ENCODE measurements at places on chromosomes 7 and 10.

GRCh38 chr7:7789551-7789988, 71.2 kb upstream of the RPA3 start:
- H3K4me3 ChIP-seq = no peak overlapping the region
- no peaks in the 10 kb centered on the region for H3K27me3 ChIP-seq
- H3K36me3 ChIP-seq = peaks cover 15% of the 10 kb centered on the region

- H3K27me3 ChIP-seq = peaks cover 2% of the 10 kb centered on the region
- H3K4me1 ChIP-seq = peaks cover 4% of the 10 kb centered on the region
- H3K4me3 ChIP-seq = no peak overlapping the region
- no peaks in the 10 kb centered on the region for H3K36me3 ChIP-seq
- DNase-seq = no peak
- H3K27ac ChIP-seq = no peak overlapping the region
These were observed 8.5 kb downstream of the CLIP2 start for GRCh38 chr7:74297516-74298233.

- no peak for DNase-seq
- H3K4me3 ChIP-seq = no peak overlapping the region
- no peaks in the 10 kb centered on the region for H3K36me3 ChIP-seq
- peaks cover 45% of the 10 kb centered on the region for H3K27me3 ChIP-seq
- peaks cover 5% of the 10 kb centered on the region for H3K4me1 ChIP-seq
- H3K27ac ChIP-seq = no peak overlapping the region
These were observed 6.8 kb downstream of the FFAR4 start for GRCh38 chr10:93573051-93573909.

DNA sequence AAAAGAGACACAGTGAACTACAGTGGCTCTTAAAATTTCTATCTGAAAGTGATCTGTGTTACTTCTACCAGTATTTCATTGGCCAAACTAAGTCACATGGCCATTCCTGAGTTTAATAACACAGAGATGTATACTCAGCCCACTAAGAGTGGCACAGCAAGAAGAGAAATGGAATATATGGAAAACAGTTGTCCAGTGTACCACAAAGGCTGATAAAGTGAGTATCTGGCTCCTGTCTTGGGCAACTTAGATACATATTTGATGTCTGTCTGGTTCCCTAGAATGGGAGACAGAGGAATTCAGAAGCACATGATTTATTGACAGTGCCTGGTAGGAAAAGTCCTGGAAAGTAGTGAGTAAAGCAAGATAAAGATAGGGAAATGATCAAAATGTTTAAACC, 10.1 kb upstream of the PON1 start:
- DNase-seq = no peak
- H3K4me3 ChIP-seq = no peak overlapping the region
- H3K27ac ChIP-seq = no peak overlapping the region
- H3K27me3 ChIP-seq = peaks cover 2% of the 10 kb centered on the region
- no peaks in the 10 kb centered on the region for H3K36me3 ChIP-seq

DNA sequence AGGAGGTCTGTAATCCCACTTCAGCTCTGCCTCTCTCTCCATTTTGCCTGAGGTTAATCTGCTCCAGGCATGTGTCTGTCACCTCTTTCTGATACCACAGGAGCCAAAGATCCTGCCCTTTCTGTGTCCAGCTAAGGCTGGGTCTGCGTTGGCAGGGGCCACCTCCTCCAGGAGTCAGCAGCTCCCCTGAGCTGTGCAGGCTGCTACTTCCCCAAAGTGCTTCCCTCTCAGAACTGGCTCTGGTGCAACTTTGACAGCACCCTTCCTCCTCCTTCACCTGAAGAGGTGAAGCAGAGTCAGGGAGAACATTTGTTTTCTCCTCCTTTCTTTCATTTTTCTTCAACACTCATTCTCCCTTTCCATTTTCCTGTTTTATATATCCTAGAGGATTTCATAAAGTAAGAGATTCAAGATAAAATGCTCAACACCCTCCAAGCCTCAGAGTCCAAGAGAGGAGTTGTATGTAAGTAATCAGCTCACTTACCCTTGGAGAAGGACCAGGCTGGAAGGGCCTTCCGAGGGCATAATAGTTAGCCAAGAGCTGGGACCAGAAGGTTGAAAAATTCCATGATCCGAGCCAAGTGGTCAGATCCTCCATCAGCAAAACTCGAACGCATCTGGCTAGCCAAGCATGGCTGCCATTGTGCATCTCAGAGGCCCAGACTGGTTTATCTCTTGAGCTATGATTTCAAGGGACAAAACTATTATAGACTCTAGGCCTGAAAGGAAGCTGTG, 257.3 kb downstream of the PTEN start:
- H3K4me3 ChIP-seq = no peak overlapping the region
- H3K27ac ChIP-seq = no peak overlapping the region
- H3K27me3 ChIP-seq = peaks cover 4% of the 10 kb centered on the region
- DNase-seq = no peak
- H3K4me1 ChIP-seq = peaks cover 18% of the 10 kb centered on the region

DNA sequence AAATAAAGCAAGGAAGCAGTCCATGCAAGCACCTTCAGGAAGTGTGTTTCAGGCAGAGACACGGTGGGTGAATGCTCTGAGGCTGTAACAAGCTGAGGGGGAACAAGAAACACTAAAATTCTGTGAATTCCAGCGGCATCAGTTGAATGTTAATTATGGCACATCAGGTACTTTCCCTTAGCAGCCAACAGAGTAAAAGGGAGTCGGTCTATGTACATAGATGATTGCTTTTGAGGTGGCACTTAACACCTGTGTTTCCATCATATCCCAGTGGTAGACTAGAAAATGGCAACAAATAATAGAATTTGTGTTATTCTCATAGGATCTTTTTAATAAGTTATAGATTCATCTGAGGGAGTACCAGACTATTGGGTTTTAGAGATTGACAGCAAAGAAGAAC, 481.0 kb upstream of the KLF6 start:
- H3K4me1 ChIP-seq = peaks cover 9% of the 10 kb centered on the region
- DNase-seq = no peak
- no peak overlapping the region for H3K4me3 ChIP-seq
- no peaks in the 10 kb centered on the region for H3K36me3 ChIP-seq

GRCh38 chr7:110027385-110027784, 1063.5 kb upstream of the LRRN3 start:
- H3K4me3 ChIP-seq = no peak overlapping the region
- DNase-seq = no peak
- no peaks in the 10 kb centered on the region for H3K36me3 ChIP-seq
- no peaks in the 10 kb centered on the region for H3K4me1 ChIP-seq
- no peaks in the 10 kb centered on the region for H3K27me3 ChIP-seq
- H3K27ac ChIP-seq = no peak overlapping the region

- H3K36me3 ChIP-seq = peaks cover 2% of the 10 kb centered on the region
- DNase-seq = no peak
- H3K27me3 ChIP-seq = peaks cover 2% of the 10 kb centered on the region
- no peak overlapping the region for H3K27ac ChIP-seq
- peaks cover 49% of the 10 kb centered on the region for H3K4me1 ChIP-seq
These were observed 26.4 kb upstream of the ADO start for GRCh38 chr10:62778125-62778524.

GRCh38 chr7:54541669-54542625, at the start of gene VSTM2A:
TSS of gene VSTM2A (plus strand) at chr7:54542375. CDS start at chr7:54542731, 356 bp downstream.
- H3K27me3 ChIP-seq = peaks cover 37% of the 10 kb centered on the region
- no peaks in the 10 kb centered on the region for H3K36me3 ChIP-seq
- no peak for DNase-seq
- H3K27ac ChIP-seq = no peak within 1 kb of the TSS

- H3K4me1 ChIP-seq = no peaks in the 10 kb centered on the region
- H3K27ac ChIP-seq = no peak overlapping the region
- H3K4me3 ChIP-seq = no peak overlapping the region
- H3K36me3 ChIP-seq = peaks cover 32% of the 10 kb centered on the region
- DNase-seq = no peak
- H3K27me3 ChIP-seq = no peaks in the 10 kb centered on the region
These were observed 64.1 kb downstream of the SRI start for GRCh38 chr7:88155756-88156155.

DNA sequence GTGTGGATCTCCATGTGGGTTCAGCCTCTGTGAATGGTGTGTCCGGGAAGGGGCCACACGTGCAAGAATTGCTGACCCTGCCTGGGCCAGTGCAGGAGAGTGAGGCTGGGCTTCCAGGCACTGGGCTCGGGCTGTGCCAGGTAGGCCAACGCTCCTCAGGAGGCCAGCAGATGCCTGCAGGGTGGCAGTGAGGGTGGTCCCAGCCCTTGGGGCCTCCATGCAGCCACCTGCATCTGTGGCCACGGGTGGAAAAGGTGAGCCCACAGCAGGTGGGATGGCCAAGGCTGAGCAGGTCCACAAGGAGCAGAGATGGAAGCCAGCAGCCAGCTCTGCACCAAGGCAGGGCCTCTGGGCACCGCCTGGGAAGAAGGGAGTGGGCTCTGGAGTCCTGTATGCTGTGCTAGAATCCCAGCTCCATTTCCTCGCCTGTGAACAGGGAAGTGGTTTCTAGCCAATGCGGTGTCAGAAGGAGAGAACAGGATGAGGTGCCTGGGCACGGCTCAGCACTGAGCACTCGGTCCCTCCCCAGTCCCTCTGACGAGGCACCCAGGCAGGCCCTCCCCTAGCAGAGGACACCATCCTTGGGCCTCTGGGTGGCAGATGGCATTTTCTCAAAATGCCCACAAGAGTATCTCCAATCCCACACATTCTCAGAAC, 31.1 kb upstream of the RET start:
- H3K27ac ChIP-seq = no peak overlapping the region
- H3K36me3 ChIP-seq = no peaks in the 10 kb centered on the region
- H3K4me3 ChIP-seq = no peak overlapping the region
- no peak for DNase-seq

GRCh38 chr7:13336227-13336626, 648.8 kb downstream of the ARL4A start:
- H3K4me3 ChIP-seq = no peak overlapping the region
- DNase-seq = no peak
- H3K27ac ChIP-seq = no peak overlapping the region
- no peaks in the 10 kb centered on the region for H3K36me3 ChIP-seq
- H3K4me1 ChIP-seq = no peaks in the 10 kb centered on the region

GRCh38 chr10:108901781-108902618, 1021.3 kb downstream of the XPNPEP1 start:
- H3K27ac ChIP-seq = no peak overlapping the region
- H3K4me3 ChIP-seq = no peak overlapping the region
- H3K36me3 ChIP-seq = no peaks in the 10 kb centered on the region
- no peaks in the 10 kb centered on the region for H3K27me3 ChIP-seq
- no peak for DNase-seq
- no peaks in the 10 kb centered on the region for H3K4me1 ChIP-seq

- no peak overlapping the region for H3K4me3 ChIP-seq
- peaks cover 6% of the 10 kb centered on the region for H3K4me1 ChIP-seq
- peaks cover 3% of the 10 kb centered on the region for H3K27me3 ChIP-seq
- H3K36me3 ChIP-seq = no peaks in the 10 kb centered on the region
- no peak overlapping the region for H3K27ac ChIP-seq
- DNase-seq = no peak
These were observed 50.6 kb upstream of the DUSP5 start for GRCh38 chr10:110446954-110447608.

GRCh38 chr7:35839860-35840854, 39.3 kb downstream of the SEPTIN7 start:
- H3K27me3 ChIP-seq = no peaks in the 10 kb centered on the region
- peak overlapping the region; percentile 35 for H3K27ac ChIP-seq
- no peak for DNase-seq
- H3K4me3 ChIP-seq = no peak overlapping the region
- H3K4me1 ChIP-seq = peaks cover 28% of the 10 kb centered on the region
- peaks cover 43% of the 10 kb centered on the region for H3K36me3 ChIP-seq

DNA sequence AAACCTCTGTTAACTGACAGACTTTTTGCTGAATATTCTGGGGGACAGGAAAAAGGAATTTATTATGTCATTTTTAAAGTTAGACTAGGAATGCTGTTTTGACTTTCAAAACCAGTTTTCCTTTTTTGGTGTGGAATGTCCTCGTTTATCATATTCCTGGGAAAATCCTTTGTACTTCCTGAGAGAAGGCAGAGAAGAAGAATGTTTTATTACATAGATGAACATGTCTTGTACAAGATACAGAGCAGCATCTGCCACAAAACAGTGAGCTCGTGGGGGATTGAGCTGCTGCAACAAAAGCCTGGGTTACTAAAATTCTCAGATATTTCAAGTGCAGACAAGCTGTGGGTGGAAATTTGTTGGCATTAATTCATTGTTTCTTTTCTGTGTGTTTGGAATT, 20.2 kb downstream of the MCU start:
- H3K27ac ChIP-seq = no peak overlapping the region
- no peak overlapping the region for H3K4me3 ChIP-seq
- H3K27me3 ChIP-seq = no peaks in the 10 kb centered on the region
- H3K4me1 ChIP-seq = no peaks in the 10 kb centered on the region
- H3K36me3 ChIP-seq = peaks cover 4% of the 10 kb centered on the region

DNA sequence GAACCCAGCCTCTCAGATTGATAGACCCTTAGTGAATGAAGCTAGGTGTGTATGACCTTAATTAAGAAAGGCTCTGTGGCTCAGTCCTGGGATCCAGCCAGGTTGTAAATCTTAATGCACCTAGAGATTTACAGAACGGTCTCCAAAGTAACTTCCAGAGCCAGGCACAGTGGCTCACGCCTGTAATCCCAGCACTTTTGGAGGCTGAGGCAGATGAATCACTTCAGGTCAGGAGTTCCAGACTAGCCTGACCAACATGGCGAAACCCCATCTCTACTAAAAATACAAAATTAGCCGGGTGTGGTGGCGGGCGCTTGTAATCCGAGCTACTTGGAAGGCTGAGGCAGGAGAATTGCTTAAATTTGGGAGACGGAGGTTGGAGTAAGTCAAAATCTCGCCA, 24.3 kb downstream of the CALHM2 start:
- peaks cover 19% of the 10 kb centered on the region for H3K4me1 ChIP-seq
- H3K4me3 ChIP-seq = no peak overlapping the region
- H3K27ac ChIP-seq = no peak overlapping the region
- H3K27me3 ChIP-seq = no peaks in the 10 kb centered on the region
- DNase-seq = no peak

GRCh38 chr7:91330866-91331265, 66.6 kb downstream of the FZD1 start:
- no peaks in the 10 kb centered on the region for H3K4me1 ChIP-seq
- DNase-seq = no peak
- H3K27me3 ChIP-seq = no peaks in the 10 kb centered on the region

GRCh38 chr7:31683445-31684225, 3.4 kb upstream of the PPP1R17 start:
- H3K4me3 ChIP-seq = no peak overlapping the region
- peaks cover 3% of the 10 kb centered on the region for H3K27me3 ChIP-seq
- no peak overlapping the region for H3K27ac ChIP-seq
- H3K4me1 ChIP-seq = no peaks in the 10 kb centered on the region
- no peak for DNase-seq

- DNase-seq = no peak
- H3K27ac ChIP-seq = no peak overlapping the region
- no peaks in the 10 kb centered on the region for H3K36me3 ChIP-seq
- no peak overlapping the region for H3K4me3 ChIP-seq
These were observed 69.0 kb downstream of the VIPR2 start for GRCh38 chr7:159075563-159076238.

- H3K4me3 ChIP-seq = no peak overlapping the region
- no peaks in the 10 kb centered on the region for H3K36me3 ChIP-seq
- H3K27ac ChIP-seq = no peak overlapping the region
- H3K27me3 ChIP-seq = peaks cover 2% of the 10 kb centered on the region
These were observed 262.6 kb downstream of the SEMA3A start for GRCh38 chr7:83931968-83932367.

- peaks cover 43% of the 10 kb centered on the region for H3K36me3 ChIP-seq
- H3K4me3 ChIP-seq = no peak overlapping the region
- H3K27ac ChIP-seq = no peak overlapping the region
These were observed 92.3 kb downstream of the VTI1A start for GRCh38 chr10:112539340-112539739.

- peaks cover 17% of the 10 kb centered on the region for H3K36me3 ChIP-seq
- no peak overlapping the region for H3K27ac ChIP-seq
- no peaks in the 10 kb centered on the region for H3K27me3 ChIP-seq
- H3K4me1 ChIP-seq = peaks cover 3% of the 10 kb centered on the region
These were observed 64.5 kb downstream of the MCMBP start for GRCh38 chr10:119807960-119808697.

Measured in activated naive CD8-positive, alpha-beta T cell treated with anti-CD3 and anti-CD28 coated beads, Interleukin-2, amount 50 U/mL, for 24 hours (primary cell).